NCI-H1930 (cell line): ENCODE measurements at places on chromosomes 5 and 9.

GRCh38 chr5:144076521-144077083, 93.9 kb downstream of the YIPF5 start:
- no peak for DNase-seq

DNA sequence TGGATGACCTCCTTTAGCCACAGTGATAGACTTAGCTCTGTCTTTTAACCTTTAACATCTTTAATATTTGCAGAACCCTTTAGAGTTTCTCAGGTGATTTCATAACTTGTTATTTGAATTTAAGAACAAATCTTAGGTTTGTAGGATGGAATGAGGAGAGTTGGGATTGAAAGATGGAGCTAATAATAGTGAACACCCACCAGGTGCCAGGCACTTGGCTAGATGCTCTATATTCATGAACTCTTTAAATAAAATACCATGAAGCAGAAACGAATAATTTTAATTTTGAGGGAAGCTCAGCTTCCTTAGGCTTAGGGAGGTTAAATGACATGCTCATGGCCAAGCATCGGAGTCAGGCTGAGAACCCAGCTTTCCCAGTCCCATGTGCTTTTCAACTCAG, 19.4 kb upstream of the CARNMT1 start:
- no peak for DNase-seq

DNA sequence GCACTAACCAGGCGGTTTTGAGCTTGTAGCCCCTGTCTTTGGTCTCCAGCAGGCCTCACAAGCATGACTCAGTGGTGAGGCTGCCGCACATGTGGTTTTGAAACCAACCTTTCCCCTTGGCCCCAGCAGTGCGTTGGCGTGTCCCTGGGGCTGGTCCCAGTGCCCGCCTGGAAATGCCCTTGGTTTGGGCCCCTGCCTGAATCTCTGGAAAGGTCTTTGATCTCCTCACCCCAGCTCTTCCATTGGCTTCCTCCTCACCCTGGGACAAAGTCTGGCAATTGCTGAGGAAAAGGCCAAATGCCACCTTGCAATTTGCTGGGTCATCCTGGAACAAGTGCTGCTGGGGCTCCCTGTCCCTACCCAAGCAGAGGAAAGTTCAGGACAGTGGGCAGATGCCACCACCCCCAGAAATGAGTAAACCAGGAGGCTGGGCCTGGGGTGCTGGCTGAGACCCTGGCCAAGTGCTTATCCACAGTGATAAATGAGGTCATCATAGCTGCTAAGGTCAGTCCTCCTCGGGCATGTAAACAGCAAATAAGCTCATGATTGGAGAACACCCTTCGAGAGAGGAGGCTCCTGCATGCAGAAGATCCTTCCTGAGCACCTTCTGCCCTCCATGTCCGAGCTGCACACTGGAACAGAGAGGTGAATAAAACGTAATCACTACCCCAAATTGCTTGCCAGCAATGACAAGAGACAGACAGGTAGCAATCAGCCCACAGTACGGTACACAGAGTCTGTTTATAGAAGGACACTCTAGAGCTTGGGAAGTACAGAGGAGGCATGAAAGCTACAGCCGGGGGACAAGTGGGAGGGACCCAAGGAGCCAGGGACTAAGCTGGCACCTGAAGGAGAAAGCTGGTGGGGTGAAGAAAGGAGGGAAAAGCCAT, 98.9 kb upstream of the CPEB4 start:
- DNase-seq: no peak

- DNase-seq: no peak
Observed at GRCh38 chr5:71693828-71694427, 25.1 kb upstream of the CARTPT start.

DNA sequence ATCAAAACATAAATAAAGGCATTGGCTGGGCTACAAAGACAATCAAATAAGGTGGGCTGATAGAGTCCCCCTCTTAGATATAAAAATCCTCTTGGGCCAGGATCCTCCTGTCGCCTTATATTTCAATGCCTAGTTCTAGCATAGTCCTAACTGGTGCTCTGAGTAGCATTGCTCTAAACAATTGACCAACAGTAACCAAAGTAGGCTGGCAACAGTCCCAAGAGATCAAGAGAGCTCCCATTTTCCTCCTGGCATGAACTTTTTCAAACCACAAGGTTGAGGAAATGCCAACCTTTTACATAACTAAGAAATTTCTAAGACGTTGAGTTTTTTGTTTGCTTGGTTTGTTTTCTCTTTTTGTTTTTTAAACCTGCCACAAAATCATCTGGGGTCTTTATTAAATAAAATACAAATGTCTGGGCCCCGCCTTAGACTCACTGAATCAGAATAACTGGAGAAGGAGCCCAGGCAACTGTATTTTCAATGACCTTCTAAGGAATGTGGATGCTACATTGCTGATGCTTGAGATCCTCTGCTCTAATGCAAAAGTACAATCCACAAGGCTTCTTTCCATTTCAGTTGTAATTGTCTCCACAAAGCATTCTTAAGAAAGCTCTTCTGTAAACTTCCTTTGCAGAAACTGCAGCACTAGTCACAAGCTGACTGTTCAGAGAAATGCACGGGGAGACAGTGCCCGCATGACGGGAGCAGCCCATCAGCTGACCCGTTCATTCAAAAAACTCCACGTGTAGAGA, 2.9 kb downstream of the SLC45A2 start:
- no peak for DNase-seq

GRCh38 chr9:706606-707459, 134.7 kb upstream of the DMRT1 start:
- DNase-seq: no peak

GRCh38 chr9:127415657-127416056, 8.5 kb upstream of the ZNF79 start:
- no peak for DNase-seq

GRCh38 chr9:89518466-89519365, 20.8 kb upstream of the SEMA4D start:
- DNase-seq: no peak

GRCh38 chr5:72079288-72079687, 28.0 kb upstream of the MAP1B start:
- DNase-seq: no peak

- no peak for DNase-seq
Observed at GRCh38 chr9:112170968-112171367, 4.1 kb downstream of the SUSD1 start.

DNA sequence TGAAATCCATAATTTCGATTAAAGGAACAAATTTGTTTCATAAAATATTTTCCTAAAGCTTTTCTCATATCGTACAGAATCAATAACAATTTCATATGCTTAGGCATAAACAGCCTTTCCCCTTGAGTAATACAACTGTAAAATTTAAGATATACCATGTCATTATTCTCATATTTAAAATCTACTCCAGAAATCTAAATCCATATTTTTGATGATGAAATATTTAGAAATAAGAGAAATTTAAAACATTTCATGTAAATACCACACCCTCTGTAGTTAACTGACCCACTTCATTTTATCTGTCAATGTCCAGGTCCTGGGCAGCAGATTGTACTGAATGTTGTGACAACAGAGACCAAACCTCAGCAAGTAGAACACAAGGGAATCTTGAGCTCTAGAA, 5.1 kb downstream of the POC5 start:
- DNase-seq: no peak

DNA sequence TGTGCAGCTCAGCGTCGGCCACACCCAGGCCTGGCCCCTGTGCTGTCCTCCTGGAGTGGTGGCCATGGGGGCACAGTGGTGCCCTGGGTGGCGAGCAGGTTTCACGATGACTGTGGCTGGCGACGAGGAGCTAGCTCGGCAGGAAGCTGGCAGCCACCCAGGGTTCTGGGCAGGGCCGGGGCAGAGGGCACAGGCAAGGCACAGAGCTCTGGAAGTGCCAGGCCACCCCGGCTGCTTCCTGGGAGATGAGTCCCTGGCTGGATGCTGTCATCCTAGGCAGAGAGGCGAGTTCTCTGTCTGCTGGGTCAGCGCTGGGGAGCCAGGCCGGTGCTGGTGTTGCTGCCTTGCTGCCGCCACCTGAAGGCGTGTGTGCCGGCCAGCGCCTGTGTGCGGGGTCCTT, 51.7 kb downstream of the RXRA start:
- DNase-seq: no peak

- DNase-seq: no peak
Observed at GRCh38 chr5:157718519-157718918, 12.7 kb upstream of the THG1L start.

DNA sequence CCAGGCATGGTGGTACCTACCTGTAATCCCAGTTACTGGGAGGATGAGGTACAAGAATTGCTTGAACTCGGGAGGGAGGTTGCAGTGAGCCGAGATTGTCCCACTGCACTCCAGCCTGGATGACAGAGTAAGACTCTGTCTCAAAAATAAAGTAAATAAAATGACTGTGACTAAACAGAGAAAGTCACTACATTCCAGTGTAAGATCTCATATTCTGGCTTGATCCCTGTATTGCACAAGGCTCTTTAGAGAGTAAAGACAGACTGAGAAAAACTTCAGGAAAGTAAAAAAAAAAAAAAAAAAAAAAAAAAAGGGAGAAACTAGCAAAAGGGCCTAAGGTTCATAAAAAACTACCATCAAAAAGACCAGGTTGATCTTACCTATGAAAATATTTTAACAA, 106.6 kb upstream of the PJA2 start:
- no peak for DNase-seq

DNA sequence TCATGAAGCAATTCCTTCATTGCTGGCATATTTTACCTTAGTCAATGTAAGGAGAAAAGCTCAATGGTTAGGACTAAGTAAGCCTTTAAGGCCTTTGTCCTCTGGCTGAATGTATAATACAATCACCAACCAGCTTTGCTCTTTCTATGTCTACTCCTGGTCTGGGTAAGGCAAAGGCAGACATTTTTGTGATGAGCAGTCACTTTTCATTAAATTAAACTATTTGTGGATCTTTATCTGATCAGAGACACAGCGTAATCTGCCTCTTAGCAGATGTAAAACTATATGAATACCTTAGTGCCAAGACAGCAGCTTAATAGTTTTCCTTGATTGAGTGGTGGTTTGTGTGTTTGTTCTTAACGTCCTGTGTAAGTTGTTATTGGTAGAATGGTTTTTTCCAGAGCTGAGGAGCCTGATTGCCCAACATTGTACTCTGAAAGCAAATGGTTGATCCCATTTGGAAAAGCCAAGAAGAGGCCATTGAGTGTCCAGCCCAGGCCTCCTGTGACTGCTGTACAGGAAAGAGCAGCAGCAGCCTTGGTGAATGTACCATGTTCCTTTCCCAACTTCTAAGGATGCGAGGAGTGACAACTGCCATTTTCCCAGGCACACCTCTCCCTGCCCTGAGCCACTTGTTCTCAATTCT, 16.5 kb upstream of the CXXC5 start:
- DNase-seq: no peak

- DNase-seq: no peak
Observed at GRCh38 chr5:148168246-148168645, at the start of gene SPINK14. SPINK14 (plus strand) TSS chr5:148168546; CDS start chr5:148169733, 1,187 bp downstream.

DNA sequence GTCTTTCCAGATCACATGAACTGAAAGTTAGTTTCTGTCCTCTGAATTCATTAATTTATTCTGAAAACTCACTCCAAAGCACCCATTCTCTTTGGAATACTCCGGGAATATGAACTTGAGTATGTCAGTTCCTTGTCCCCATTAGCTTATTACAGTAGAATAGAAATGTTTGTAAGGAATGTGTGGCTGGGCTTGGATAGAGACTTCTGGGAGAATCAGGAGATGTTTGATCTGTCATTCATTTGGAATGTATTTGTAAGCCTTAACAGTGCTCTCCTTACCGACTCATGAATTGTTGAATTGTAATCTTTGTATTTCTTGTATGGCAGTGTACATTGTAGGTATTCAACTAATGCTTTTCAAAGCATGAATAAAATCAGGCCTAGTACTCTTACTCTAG, 548.4 kb downstream of the LRRC70 start:
- no peak for DNase-seq

DNA sequence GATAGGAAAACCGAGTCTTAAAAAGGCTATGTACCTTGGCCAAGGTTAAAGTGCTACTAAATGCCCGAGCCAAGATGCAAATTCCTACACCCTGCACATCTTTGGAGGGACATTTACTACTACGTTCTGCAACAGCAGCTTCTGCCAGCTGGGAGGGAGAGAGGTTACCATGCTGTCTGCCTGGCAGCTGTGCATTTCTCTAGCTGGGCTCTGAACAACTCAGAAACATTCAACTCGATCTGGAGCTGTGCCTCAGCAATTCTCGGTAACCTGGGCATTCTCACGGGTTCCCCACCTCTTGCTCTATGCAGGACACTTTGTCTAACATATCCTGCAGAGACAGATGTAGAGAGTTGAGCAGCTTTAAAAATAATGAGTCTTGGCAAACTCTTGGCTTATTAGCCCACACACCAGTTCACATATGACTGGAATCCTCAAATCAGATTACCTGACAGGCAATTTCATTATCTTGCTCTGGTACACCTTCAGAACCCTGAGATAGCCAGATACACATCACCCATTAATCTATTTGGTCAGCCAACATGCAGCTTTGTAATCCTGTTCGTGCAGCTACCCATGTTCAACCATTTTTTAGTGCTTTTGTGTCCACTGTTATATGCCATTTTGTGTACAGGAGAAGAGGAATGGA, 115.8 kb downstream of the EFNA5 start:
- DNase-seq: no peak

GRCh38 chr5:36396640-36397039, 94.9 kb upstream of the RANBP3L start:
- DNase-seq: no peak

GRCh38 chr5:173745123-173745522, 128.7 kb upstream of the BOD1 start:
- no peak for DNase-seq

GRCh38 chr9:116608064-116608463, 79.0 kb upstream of the TRIM32 start:
- no peak for DNase-seq

- DNase-seq: no peak
Observed at GRCh38 chr5:136162008-136162407, 29.4 kb downstream of the SMAD5 start.

DNA sequence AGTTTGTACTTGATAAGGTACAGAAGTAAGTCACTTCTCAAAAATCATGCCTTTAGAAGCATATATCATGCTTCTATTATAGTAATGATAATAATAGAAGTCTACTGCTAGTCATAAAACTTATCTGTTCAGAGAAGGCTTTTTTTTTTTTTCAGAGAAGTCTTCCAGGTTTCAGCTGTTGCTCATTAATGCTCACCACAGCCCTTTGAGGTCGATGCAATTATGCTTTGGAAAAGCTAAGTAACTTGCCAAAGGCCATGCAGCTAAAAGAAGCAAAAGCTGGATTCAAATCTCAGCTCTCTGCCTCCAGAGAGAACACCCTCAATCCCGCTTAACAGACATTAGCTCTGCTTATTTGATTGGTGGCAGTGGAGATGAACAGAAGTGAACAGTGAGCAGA, 150.8 kb downstream of the DOCK8 start:
- no peak for DNase-seq

- no peak for DNase-seq
Observed at GRCh38 chr5:54295651-54296276, 14.6 kb downstream of the ARL15 start.

GRCh38 chr5:23024470-23024869, 171.3 kb upstream of the CDH12 start:
- DNase-seq: no peak

GRCh38 chr5:58456026-58456425, 3.9 kb downstream of the PLK2 start:
- DNase-seq: no peak

- DNase-seq: no peak
Observed at GRCh38 chr5:84602371-84602771, 217.7 kb upstream of the EDIL3 start.

- DNase-seq: no peak
Observed at GRCh38 chr9:74413876-74414275, 83.3 kb upstream of the RORB start.

GRCh38 chr9:69943148-69943806, 100.4 kb upstream of the MAMDC2 start:
- peak; percentile 52 for DNase-seq

GRCh38 chr9:95176755-95177319, 140.7 kb downstream of the FANCC start:
- DNase-seq: no peak
